Activated CD8-positive, alpha-beta memory T cell treated with anti-CD3 and anti-CD28 coated beads for 4 hours (primary cell): ENCODE measurements at places on chromosomes 2 and 18.

GRCh38 chr18:46319783-46320182, 215.6 kb downstream of the HAUS1 start:
- DNase-seq: no peak

- DNase-seq: no peak
Measured at GRCh38 chr2:173058097-173058496, 17.5 kb upstream of the MAP3K20 start.

DNA sequence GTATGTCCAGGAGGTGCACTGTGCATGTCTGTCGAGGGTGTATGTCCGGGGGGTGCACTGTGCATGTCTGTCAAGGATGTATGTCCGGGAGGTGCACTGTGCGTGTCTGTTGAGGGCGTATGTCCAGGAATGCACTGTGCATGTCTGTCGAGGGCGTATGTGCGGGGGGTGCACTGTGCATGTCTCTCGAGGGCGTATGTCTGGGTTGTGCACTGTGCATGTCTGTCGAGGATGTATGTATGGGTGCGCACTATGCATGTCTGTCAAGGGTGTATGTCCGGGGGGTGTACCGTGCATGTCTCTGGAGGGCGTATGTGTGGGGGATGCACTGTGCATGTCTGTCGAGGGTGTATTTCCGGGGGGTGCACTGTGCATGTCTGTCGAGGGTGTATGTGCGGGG, 249.3 kb upstream of the MYT1L start:
- no peak for DNase-seq

DNA sequence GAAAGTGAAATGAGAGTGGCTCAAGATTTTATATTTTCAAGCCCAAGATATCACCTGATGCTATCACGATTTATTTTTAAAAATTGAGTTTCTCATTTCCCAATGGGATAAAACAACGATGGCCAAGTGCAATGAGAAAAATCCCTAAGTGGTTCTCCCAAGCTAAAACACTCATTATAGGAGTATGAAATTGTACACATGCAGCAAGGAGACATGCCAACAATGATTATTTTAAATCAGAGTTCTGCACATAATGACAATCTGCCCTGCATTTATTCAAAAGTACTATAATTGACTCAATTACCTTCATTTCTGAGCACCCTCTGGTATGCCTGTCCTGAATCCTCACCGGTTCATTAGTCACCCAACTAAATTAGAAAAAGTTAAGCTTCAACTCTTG, 12.7 kb downstream of the CYTIP start:
- DNase-seq: no peak

DNA sequence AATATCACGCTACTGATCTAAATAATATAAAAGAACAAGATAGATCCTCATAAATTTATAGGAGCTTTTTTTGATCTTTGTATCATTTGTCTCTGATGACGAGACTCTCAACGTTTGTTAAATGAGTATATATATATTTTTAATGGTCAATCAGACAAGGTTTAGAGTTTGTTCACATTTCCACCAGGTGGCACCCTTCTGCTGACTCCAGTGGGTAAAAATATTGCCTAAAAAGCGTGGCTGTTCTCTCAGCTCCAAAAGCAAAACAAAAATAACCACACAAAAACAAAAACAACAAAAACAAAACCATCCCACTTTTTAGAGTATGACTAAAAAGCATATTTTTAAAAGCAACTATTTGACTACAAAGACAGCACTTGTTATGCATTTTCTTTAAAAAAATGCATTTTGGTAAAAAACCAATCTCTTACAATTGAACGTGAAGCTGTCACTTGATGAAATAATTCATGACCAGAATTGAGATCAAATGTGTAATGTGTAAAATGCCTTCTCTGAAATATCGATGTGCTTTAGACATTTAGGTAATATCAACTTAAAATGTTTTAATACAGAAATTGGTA, 723.2 kb downstream of the DPP10 start:
- no peak for DNase-seq
